Heart left ventricle (tissue), 16 donors: ENCODE measurements at places on chromosomes 3 and 15.

- DNase-seq: peak; percentile 62
Observed at GRCh38 chr15:20348291-20348899, 193.2 kb downstream of the GOLGA6L6 start.

DNA sequence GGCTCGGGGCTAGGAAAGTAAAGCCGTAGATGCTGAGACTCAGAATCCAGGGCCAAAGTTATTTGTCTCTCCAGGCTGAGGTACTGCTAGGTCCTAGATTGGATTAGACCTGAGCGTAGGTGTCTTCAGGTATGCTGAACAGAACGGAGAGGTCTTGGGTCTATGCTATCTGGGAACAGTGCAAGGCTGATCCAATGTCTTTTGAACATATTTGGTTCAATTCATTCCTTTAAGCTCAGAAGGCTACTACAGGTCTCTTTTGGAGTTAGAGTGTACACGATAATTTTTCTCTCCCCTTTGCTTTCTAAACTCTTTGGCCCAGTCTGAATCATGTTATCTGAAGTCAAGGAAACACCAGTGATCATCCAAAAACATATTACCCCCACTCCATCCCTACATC lies 137.5 kb upstream of the TBL1XR1 start:
- DNase-seq: no peak

- no peak for DNase-seq
Observed at GRCh38 chr15:29270976-29271375, 1.4 kb upstream of the NSMCE3 start.

DNA sequence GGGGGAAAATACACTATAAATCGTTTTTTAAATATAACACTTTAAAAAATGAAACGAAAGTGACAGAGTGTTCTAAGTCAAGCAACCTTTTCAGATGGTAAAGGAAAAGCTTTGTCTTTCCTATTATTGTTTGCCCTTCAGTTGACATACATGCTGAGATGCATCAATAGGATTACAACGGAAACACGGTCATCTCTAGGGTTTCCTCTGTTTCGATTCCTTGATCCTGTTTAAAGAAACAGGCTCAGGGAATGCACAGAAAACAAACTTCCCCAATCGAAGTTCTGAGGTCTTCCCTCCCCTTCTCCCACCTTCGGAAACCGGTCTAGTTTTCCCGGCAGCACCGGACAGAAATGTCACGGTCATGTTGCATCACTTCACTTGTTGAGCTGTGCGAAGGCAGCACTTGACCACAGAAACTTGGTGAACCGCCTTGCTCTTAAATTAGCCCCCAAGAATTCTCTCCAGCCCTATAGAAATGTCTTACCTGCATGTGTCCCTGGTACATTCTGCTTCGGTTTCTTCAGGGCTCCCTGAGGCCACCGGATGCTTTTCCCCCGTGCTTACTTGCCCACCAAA lies 556 bp downstream of the PEX5L start:
- DNase-seq: no peak
